ENCODE measurements at places on chromosomes 5 and 9.

DNA sequence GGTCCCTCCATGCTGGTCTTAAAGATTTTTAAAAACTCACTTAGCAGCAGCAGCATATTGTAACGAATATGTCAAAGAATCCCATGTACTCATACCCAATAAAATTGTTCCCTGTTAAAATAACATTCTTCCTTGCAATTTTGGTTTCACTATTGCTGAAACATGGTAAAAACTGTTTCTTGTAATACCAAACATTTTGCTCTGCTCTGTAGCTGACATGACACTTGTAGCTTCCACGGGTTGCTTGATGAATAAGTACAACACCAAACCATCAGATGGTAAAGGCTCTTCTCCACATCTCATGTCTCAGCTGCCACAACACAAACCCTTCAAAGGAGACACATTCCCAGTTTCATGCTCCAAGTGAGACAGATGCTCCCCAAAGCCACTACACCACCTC is 180.7 kb upstream of the PTGER4 start:
- DNase-seq, result peak; percentile 84

GRCh38 chr5:140630292-140631035 is 2.5 kb downstream of the CD14 start:
- DNase-seq, result peak; percentile 67

- no peak for DNase-seq
Observed at GRCh38 chr9:122347348-122348287, 23.2 kb upstream of the PTGS1 start.

DNA sequence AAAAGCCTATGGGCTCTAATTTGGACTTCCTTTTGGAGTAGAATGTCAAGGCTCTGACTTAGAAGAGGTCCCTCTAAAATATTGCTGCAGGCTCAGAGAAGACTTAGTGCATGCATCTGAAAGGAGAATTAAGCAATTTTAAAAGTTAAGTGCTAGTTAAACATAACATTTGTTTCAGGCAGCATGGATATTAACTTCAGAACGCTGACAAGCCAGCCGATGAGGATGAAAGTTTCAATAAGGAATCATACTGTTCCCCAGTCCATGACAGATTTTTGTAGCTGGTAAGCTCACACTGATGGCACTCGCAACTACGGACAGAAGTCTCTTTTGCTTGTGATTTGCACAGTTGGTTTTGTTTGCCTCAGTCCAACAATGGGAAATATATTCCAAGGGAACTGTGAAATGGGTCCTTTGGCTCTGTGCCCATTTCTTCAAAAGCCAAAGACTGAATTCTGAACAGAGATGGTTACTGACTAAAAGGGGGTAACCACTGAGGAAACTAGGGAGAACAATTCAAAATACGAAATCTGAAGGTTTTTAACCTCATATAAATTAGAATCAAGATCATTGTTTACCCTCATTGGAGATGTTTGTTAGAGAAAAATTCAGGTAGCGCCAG is 47.6 kb downstream of the DCP2 start:
- no peak for DNase-seq

GRCh38 chr9:136927343-136928271 is 16.9 kb downstream of the FBXW5 start:
- DNase-seq, result peak; percentile 51

GRCh38 chr5:37501152-37501551 is 122.0 kb downstream of the WDR70 start:
- DNase-seq, result no peak

DNA sequence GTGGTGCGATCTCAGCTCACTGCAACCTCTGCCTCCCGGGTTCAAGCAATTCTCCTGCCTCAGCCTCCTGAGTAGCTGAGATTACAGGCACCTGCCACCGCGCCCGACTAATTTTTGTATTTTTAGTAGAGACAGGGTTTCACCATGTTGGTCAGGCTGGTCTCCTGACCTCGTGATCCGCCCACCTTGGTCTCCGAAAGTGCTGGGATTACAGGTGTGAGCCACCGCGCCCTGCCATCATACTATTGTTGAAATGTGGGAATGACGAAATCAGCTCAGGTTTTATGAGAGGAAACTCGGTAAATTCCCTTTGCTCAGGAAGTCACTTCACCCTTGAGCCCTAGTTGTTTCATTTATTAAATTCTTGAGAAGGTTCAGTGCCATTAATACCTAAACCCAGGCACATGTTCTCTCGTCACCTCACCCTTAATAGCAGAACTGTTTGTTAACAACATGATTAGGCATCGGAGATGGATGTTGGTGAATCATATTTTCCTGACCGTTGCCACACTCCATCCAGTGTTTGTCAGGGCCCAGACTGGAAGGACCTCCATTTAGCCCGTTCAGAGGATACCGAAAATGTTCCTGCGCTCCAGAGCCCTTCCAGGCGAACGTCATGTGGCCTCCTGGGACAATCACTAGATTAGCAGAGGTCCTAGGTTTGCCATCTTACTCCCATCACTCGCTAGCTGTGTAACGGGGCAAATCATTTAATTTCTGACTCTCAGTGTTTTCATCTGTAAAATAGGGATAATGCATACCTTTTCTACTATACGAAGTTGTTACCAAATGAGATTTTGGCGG is 20.0 kb upstream of the CREBRF start:
- DNase-seq, result peak; percentile 80

DNA sequence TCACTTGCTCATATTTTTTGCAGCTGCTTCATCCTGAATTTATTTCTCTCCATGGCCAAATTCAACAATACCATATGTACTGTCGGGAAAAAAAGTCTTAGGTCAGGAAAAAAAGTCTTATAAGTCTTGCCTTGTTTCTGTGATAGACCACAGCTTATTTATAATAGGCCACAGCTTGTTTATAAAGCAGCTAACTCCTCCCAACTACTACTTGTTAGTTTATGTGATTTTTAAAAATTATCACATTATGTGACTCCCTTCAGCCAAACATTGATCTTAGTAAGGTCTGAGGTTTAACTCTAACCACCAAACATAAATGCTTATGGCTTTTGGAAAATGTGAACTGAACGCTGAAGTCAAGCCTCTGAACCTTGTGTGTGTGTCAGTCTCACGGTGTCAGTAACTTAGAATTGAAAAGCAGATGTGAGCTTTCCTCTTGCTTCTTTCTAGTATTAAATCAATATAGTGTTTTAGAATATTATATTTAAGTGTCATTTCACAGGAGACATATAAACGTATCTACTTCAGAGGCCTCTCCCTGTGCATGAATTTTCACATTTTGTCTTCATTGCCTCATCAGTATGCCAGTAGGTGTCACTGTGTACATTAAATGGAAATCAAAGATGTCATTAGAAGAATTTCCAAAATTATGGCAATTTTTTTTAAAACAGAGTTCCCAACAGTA is 51.3 kb downstream of the SNX24 start:
- DNase-seq, result peak; percentile 14

DNA sequence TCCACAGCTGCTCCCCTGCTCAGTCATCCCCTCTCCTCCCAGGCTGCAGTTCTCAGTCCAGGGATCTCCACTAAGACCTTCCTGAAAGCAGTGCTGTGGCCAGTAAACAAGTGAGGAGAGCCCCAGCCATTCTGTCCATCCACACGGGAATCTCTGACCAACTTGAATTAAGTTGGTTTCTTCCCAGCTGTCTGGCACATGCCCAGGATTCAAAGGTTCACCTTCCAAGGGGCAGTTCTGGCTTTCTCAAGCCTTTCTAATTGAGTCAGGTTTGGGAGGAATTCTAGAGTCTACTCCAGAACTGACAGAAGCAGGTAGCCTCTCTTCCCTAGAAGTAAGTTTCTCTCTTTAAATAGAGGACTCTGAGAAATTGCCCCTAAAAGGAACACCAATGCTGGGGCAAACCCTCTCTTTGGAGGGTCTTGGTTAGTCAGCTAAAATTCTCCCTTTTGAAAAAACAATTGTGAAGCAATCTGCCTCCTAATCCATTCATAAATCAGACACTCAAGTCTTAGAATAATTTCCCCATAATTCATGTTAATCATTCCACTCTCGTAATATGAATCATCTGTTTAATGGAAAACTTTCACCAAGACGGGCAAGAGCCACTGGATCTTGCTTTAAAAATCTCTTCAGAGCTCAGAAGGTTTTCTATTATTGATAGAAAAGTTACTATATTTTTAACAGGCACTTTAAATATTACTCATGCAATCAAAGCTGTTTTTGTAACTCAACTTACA is 133.8 kb downstream of the SPOCK1 start:
- DNase-seq, result no peak

DNA sequence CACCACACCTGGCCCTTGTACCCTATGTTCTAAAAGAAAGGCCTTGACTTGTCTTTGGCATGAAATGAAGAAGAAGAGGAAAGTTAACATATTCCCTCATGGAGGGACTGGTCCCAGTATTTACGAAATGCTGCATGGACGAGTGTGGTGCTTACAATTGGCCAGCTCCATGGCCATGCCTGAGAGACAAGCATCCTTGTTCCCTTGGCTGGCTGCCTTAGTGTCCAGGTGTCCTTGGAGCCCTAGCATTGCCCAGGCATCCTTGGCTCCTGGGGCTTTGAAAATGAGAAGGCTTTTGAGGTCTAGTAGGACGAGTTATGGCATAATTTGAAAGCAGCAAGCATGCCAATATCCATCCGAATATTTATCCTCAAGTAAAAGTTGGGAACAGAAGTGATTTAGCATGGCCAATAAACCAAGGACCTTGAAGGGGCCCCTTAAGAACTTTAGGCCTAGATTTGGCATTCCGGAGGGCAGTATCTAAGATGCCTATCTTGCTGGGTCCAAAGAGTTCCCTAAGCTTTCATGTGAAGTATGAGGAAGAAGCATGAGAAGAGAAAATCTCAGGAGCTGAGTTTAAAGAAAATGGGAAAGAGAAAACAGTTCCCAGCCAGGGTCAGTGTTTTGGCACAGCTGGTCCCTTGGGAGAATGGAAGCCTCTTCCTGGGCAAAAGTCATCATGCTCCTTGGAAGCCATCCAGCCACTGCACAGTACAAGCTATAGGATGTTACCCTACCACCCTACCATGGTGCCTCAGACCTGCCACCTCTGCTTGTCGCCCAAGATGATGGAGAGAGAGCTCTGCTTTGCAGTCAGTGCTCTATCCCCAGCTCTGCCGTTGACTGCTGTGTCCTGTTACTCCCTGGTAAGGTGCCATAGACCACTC is 91.0 kb downstream of the AOPEP start:
- DNase-seq, result no peak

- no peak for DNase-seq
Observed at GRCh38 chr9:127136081-127136879, 13.8 kb upstream of the ANGPTL2 start.

DNA sequence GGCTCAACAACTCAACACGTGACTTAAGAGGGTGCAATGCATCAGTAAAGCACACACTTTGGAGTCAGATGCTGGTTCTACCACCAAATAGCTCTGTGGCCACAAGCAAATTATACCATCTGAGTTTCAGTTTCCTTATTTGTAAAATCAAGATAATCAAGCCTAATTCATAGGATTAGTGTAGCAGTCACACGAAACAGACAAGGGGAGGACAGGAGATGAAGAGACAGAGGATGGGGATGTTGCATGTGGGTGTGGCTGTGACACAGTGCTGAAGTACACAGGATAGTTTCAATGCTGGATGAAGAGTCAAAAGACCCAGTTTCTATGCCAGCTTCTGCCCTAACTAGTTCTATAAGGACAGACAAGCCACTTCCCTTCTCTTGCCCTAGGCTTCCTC is 60.2 kb downstream of the SPOCK1 start:
- DNase-seq, result no peak

DNA sequence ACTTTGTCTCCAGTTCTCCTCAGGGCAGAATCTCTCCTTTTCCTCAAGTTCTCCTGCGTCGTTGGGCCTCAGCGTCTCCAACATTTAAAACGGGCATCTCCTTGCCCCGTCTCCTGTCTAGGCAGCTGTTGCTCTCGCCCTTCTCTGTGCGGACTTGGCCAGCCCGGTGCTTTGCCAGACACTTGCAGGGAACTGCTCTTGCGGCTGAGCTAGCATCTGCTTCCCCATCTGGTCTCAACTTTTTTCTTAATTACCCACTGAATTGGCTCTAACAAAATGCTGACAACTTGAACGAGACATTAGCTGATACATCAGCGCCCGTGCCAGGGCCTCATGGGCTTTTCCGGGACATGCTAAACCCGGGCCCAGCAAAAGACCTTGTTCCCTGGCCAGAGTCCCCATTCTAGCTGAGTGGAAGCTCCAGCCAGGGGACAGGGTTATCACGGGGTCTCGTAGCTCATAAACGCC is 25.1 kb downstream of the ZNF618 start:
- DNase-seq, result no peak

DNA sequence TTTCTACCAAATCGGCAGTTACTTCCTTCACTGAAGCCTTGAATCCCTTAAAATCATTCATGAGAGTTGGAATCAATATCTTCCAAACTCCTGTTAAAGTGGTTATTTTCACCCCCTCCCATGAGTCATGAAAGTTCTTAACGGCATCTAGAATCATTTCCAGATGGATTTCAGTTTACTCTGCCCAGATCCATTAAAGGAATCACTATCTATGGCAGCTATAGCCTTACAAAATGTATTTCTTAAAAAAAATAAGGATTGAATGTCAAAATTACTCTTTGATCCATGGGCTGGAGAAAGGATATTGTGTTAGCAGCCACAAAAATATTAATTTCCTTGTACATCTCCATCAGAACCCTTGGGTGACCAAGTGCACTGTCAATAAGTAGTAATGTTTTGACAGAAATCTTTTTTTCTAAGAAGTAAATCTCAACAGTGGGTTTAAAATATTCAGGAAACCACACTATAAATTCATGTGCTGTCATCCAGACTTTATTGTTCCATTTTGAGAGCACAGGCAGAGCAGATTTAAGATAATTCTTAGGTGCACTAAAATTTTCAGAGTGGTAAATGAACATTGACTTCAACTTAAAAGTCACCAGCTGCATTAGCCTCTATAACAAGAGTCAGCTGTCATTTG is 767.7 kb downstream of the DTWD2 start:
- DNase-seq, result no peak

- no peak for DNase-seq
Observed at GRCh38 chr9:105206496-105206820, 38.0 kb upstream of the SLC44A1 start.

GRCh38 chr9:111349766-111350165 is 19.7 kb upstream of the OR2K2 start:
- no peak for DNase-seq

DNA sequence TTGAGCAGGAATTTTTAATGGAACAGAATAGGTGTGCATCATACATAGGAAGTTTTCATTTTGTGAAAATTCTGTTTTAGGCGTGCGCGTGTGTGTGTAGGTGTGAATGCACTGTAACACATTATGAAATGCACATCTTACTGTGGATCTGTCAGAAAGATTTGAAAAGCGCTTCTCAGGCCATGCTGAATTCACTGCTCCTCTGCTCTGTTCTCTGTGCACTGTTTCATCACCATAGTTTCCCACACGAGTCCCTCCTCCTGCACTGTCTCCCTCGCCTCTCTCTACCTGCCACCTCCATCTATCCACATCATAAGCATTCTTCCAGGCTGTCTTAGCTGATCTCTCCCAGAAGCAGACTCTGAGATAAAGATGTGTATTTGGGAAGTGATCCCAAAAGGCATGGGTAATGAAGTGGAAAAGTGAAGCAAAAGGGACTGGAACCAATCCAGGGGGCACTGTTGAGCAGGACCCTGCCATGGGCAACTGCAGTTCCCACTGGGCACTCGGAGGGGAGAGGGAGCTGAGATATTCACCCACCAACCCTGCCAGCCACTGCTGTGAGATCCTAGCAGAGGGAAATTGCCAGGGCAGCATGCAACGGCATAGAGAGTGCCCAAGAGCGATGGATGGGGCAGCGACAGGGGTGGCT is 65.9 kb downstream of the GABBR2 start:
- DNase-seq, result no peak

Data from inflammatory macrophage treated with lipopolysaccharide for 4 hours (primary cell).